Fibroblast of the aortic adventitia (primary cell): ENCODE measurements at places on chromosomes 5 and 9.

- DNase-seq, result peak; percentile 40
Observed at GRCh38 chr5:133531594-133531993, 80.7 kb downstream of the FSTL4 start.

DNA sequence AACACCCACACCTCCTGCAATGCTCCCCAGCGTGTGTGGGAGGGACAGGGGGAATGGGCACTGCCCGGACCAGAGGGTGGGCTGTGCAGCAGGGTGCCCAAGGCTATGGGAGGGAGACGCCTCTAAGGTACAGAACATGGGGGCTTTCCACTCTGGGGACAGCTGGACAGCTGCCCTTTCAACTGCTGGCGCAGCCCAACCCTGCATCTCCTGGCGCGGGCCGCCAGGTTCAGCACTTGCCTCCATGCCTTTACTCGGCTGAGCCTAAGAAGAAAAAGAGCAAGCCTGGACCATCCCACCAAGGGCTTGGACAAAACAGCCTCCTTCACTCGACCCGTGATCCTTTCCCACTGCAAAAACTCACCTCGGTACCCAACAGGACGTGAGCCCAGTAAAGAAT is 15.0 kb downstream of the AK8 start:
- DNase-seq, result no peak

DNA sequence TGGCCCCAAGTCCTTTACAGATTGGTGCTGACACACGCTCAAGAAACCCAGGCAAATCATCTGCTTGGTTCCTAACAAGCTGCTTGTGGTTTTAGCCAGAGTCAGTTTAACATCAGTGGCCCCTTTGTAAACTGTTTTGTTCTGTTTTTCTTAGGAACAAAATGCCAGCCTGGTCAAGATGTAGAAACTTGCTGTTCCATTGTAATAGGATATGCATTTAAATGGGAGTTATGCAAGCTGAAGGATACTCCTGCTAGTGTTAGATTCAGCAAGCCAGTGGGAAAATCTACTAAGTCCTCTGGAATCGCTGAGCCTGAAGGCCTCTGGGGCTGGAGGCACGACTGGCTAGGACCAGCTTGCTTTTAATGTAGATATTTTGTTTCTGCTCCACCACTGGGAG is 391.1 kb downstream of the TLE4 start:
- no peak for DNase-seq

- DNase-seq, result no peak
Observed at GRCh38 chr5:173642191-173642816, 25.9 kb upstream of the BOD1 start.

- no peak for DNase-seq
Observed at GRCh38 chr5:131994533-131995226, 16.8 kb downstream of the ACSL6 start.

GRCh38 chr5:62473209-62473608 is 60.6 kb downstream of the IPO11 start:
- DNase-seq, result no peak

- no peak for DNase-seq
Observed at GRCh38 chr5:15092801-15093200, 221.2 kb upstream of the ANKH start.
